ENCODE measurements at places on chromosomes 5 and 9.

GRCh38 chr9:99885747-99886146 is 20.7 kb upstream of the STX17 start:
- DNase-seq, result no peak

GRCh38 chr9:91848146-91848545 is 101.9 kb downstream of the ROR2 start:
- DNase-seq, result no peak

- no peak for DNase-seq
Observed at GRCh38 chr9:63859475-63860215, 1425.4 kb downstream of the FOXD4L5 start.

GRCh38 chr9:124468061-124468740 is 17.9 kb downstream of the ADGRD2 start:
- DNase-seq, result no peak

DNA sequence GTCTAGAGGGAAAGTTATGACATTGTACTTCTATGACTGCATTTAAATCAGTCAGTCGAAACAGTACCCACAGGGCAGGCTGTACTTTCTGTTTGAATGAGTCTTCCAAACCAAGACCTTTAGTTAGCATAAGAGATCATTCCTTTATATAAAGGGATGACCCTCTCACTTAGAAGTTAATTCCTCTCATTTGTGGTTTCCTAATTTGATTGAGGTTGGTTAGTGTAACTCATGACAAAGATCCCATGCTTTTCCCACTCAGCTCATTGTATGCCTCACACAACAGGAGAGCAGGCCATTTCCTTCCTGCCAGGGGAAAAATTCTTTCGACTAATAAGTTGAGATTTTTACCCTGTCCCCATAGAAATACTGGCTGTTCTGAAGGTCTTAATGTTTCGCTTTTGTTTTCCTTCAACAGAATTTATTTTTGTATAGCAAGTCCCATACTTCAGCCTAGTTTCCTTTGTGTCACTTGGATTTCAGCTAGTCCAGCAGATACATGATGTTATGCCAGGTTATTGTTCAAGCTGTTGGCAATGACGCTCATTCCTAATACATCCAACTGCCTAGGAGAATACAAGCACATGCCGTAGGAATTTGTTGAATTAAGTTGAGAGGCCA is 500.7 kb downstream of the SPATA31D1 start:
- no peak for DNase-seq

DNA sequence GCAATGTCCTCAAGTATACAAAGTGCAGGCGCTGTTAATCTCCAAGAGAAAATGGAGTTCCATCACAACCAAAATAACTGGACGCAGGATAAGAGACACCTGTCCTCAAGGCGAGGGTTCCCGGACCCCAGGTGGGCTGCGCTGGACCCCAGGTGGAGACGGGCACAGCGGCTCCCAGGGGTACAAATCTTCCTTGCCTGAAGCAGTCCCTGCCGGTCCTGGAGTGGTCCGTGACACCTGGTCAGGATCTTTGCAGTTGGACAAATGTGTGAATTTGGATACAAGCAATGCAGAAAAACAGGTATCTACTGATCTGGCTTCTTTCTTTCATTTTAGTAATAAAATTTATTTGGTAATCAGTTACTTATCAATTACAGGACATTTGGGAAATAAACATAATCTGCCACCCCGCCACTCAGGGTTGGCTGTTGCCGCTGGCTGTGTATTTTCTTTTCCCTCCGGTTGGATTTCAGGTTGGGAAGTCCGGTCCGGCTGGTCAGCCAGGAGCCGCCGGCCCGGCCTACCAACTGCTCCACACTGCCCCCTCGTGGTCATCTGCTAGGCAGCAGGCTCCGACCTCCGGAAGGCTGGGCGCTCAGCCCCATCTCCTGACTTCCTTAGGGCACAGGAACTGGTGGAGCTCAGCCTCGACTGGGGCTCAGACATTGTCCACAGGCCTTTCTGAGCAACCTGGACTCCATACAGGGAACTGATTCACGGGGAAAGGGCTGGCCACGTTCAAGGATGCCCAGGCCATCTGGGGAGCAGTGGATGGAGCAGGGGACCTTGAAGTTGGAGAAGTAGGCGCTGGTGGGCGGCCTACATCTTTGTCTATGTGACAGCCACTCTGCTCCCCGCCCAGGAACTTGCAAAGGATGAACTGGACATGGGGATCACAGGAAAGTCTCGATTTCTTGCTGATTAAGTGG is 43.4 kb downstream of the NXNL2 start:
- peak; percentile 36 for DNase-seq

DNA sequence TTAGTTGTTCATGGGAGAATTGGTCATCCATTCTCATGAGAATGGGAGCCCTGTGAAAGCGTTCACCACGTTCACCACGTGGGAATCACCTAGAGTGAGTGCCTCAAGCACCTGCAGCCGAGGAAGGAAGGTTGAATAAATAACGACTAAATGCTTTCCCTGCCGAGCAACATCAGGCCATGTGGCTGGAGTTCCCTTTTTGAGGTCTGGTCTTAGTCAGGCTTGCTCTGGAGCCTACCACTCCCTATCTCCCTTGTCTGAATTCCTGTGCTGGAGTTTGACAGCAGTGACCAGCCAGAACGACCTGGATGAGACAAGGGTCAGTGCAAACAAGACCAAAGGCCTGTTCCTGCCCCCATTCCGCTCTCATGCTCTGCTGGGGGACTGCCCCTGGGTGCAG is 28.5 kb downstream of the KCNMB1 start:
- DNase-seq, result no peak

- DNase-seq, result no peak
Observed at GRCh38 chr5:17838469-17838868, 204.2 kb downstream of the TAF11L14 start.

DNA sequence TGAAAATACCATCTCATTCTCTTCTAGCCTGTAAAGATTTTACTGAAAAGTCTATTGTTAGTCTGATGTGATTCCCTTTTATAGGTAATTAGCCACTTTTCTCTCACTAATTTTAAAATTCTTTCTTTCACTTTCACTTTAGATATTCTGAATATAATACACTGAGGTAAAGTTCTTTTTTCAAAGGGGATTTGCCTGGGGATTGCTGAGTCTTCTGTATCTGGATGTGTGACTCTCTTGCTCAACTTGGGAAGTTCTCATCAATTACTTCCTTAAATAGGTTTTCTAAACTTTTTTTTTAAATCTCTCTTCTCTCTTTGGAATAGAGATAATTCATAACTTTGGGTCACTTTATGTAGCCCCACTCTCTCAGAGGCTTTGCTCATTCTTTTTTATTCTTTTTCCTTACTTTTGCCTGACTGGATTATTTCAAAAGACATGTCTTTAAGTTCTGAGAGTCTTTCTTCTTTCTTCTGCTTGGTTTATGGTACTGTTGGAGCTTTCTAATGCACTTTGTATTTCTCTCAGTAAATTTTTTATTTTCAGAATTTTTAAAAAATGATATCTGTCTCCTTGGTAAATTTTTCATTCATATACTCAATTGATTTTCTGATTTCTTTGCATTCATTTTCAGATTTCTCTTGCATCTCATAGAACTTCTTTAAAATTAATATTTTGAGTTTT is 55.9 kb upstream of the IL12B start:
- DNase-seq, result no peak

GRCh38 chr5:81826128-81826527 is 75.2 kb upstream of the SSBP2 start:
- no peak for DNase-seq

DNA sequence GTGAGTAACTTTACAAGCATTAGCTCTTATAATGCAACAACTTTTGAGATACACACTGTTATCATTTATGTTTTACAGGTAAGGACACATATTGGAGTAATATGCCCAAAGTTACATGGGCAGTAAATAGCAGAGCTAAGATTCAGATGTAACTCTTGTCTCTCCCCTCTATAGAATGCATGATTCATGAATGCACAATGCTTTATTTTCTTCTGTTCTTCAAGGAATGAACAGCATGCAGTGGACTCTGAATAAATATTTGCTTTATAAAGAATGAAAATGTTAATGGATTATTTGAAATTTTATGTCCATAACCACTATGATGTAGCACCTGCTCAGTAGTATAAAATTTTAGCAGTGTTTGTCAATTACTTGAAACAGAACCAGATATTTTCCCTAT is 629.5 kb downstream of the KCTD16 start:
- no peak for DNase-seq

DNA sequence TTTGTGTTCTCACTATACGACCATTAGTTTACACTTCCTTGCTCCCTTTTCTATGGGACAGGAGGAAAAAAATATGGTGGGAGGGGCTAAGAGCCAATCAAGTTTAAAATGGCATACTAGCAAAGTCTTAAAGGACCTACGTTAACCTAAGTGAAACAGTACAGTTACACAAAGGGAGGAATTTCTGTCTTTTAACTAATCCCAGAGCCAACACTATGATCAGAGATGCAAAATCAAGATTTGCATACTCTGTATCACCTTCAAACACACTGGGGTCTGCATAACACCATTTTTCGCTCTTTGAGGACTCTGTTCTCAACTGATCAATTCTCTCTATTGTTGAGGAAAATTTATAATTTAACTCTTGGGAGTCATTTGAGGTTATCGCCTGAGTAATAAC is 49.8 kb downstream of the ALDH1A1 start:
- DNase-seq, result no peak

- DNase-seq, result no peak
Observed at GRCh38 chr5:60980511-60980910, 35.5 kb downstream of the NDUFAF2 start.
